ENCODE measurements at places on chromosomes 5 and 9.
A peak's percentile ranks its signal among the peaks of the same experiment; 100 is the strongest.

- no peak for DNase-seq
These were observed 33.3 kb downstream of the FGF1 start for GRCh38 chr5:142652563-142652962.

DNA sequence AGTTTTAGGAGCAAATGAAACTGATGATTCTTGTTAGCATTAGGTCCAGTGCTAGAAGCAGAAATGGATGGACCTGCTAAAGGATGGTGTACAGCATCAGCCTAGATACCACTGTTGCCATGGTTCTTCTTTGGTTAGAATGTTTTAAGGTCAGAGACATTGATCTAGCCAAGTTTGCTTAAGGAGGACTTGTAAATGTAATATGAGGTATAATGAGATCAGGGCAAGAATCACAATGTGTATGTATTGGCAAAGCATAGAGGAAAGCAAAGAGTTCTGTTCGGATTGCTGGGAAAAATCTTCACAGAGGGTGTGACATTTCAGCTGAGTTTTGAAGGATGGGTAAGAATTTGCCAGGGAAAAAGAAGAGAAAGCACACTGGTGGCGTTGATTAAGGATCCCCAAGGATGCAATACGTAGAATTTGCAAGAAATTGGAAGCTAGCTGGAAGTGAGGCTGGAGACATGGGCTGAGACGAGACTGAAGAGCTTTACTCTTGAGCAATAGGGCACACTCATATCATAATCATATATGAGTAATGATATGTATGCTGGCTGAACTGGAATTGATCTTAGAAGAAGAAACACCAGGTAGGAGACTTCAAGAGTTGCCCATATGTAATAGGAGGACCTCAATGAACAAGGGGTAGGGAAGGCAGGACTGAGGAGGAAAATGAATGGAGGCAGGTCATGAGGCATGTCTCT, 102.0 kb downstream of the ZNF462 start:
- no peak for DNase-seq

GRCh38 chr5:9362600-9362999, 183.3 kb downstream of the SEMA5A start:
- no peak for DNase-seq

GRCh38 chr9:108053555-108054061, 564.0 kb upstream of the KLF4 start:
- peak; percentile 61 for DNase-seq

DNA sequence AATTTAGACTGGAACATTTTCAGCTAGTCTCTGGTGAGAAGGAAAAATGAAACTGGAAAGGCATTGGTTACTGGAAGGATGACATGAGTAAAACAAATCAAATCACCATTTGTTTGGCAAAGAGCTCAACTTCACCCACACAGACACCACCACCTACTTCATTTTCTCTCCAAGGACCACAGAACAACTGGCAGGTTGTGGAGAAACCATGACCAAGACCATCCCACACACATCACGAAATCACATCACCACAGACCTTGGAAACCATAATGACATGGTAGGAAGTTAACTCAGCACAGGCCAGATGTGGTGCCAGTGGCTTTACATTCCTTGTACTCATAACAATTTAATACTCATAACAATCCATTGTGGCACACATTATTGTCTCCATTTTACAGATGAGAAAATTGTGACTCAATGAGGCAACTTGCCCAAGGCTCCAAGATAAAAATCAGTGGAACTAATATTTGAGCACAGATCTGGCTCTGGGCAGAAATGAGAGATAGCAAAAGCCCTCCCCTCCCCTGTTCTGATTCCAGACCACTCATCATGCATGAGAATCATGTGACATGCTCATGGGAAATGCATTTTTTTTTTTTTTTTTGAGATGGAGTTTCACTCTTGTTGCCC, 7.5 kb downstream of the OR1K1 start:
- DNase-seq: no peak

DNA sequence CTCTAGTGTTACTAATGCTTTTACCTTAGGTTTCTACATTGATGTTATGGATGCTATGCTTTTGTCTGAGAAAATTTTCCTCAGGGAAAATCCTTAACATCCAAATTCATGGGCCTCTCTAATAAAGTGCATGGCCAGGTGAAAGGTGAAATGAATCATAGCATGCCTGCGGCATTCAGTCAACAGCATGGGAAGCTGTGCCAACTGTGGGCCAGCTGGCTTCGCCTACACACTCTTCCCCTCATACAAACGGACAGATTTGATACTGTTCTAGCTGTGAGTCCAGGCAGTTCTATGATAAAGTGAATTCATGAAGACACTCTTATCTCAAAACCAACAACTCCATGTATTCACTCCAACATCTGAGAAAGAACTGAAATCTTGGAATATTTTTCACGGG, 374.1 kb downstream of the PLK2 start:
- DNase-seq: no peak

GRCh38 chr5:15241216-15241821, 258.7 kb upstream of the FBXL7 start:
- no peak for DNase-seq

- no peak for DNase-seq
These were observed 134.4 kb downstream of the EBF1 start for GRCh38 chr5:158965334-158965733.

GRCh38 chr9:19199012-19199411, 31.5 kb upstream of the DENND4C start:
- DNase-seq: no peak

DNA sequence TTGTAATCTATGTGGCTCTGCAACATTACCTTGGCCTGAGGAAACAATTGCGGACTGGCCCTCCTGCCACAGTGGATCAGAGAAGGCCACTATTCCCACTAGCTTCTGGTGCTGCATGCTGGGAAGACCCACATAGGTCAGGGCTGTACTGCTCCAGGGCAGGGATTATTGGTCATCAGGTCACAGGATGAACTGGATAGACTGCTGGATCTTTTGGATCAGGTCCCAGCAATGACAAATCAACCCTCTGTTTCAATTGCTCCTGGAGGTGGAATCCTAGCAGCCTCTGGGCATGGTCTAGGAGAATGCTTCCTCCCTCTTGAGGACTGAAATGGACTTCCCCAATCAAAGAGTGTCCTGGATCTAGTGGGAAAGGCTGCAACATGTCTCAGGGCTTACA, 66.7 kb upstream of the PHF24 start:
- DNase-seq: no peak

- DNase-seq: no peak
These were observed 52.8 kb upstream of the PRSS3 start for GRCh38 chr9:33742519-33742918.

DNA sequence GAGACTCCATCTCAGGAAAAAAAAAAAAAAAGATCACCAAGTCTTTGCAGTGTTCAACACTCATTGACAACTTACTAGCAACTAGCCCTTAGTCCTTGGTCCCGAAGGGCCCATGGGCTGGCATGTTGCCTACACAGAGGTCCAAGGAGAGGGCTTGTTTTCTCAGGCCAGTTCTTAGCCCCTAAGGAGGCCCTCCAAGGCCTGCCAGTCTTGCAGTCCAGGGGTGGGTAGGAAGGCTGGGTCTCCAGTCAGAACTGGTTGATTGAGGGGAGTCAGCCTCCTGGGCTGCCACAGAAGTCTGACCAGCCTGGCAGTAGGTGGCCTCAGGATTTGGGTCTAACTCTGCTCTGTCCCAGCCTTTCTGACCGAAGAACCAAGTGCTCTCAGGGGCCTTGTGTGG, 32.7 kb downstream of the IER5L start:
- DNase-seq: no peak

DNA sequence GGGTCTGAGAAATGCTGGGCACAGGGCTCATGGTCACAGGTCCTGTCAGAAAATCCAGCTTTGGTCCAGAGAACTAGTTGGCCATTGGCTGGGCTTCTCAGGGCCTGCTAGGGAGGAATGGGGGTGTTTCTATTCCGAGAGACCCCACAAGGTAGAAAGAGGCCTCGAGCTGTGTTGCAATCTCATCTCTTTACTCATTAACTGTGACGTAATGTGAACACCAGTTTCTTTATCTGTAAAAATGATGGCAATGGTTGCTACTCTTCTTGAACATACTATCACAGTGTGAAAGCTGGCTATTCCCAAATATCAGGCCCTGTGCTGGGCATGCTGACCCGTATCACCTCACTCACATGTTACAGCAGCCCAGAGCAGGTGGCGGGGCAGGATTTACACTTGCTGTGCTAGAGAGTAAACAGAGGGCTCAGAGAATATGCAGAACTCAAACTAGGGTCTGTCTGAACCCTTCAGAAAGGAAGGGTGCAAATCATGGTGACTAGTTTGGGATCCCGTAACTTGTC, 35.7 kb upstream of the SLC25A51 start:
- DNase-seq: no peak

DNA sequence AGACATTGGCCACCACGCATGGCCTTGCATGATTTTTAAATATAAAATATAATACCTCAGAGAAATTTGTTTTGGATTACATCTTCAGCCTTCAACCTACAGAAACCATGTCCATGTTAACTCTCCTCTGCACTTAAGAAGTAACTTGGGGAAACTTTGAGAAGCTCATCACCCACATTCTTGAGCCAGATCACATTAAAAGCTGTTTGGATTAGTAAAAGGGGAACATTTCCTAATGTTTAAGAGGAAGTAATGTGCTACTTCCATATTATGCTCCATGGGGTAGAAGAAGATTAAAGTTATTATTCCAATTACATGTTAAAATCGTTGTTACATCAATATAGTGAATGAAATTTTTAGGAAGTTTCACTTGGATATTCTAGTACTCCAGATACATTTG, 10.4 kb upstream of the CEP120 start:
- DNase-seq: no peak

GRCh38 chr5:53481159-53481886, 894 bp downstream of the FST start:
- no peak for DNase-seq

- DNase-seq: no peak
These were observed 356.5 kb downstream of the CDH9 start for GRCh38 chr5:26681861-26682260.

GRCh38 chr5:24347158-24347557, 297.6 kb downstream of the CDH10 start:
- no peak for DNase-seq

GRCh38 chr5:146540414-146540813, 24.4 kb upstream of the GPR151 start:
- no peak for DNase-seq

GRCh38 chr5:57834829-57835608, 352.4 kb upstream of the ACTBL2 start:
- DNase-seq: no peak

DNA sequence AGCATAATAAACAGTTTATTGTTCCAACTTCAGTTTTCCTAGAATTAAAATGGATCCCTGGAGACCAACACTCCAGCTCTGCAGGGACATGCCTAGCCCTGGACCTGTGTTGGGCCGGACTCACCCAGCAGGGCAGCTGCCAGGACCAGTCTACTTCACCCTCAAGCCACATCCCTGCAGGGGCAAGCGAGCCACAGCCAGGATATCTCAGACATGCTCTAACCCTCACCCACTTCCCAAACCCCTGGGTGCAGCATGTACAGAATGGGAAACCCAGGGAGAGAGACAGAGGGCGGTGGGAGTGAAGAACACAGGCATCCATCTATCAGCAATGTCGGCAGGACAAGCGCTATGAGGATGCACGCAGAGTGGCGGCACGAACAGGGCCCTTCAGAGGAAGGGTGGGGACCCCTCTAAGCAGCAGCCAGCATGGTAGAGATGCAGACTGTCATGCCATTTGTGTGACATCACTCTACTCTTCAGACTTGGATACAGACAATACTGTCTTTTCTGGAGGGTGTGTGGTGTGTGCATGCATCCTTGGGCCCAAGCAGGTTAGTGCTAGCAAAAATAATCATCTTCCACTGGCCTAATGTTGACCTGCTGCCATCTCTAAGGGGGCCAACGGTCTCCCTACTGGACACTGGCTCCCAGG, 83.1 kb downstream of the SEMA4D start:
- no peak for DNase-seq

DNA sequence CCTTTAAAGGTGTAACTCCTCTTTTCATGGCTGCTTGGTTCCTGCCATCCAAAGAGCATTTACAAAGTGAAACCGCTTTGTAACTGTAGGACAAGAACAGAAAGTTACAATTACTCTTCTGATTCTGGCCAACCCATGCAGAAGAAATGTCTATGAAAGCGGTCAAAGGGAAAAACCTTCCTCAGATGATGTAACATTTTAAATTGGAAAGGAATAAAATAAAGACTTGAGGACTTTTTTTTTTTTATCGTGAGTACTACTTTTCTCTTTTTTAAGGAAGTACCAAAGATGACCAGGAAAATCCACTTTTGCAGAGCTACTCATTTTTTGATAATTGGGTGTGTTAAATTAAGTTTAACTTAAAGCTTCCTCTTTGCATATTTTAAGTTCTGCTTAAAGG, 13.0 kb upstream of the C9orf72 start:
- no peak for DNase-seq

- no peak for DNase-seq
These were observed 16.5 kb upstream of the QRFP start for GRCh38 chr9:130912932-130913598.

GRCh38 chr5:110705349-110705748, 21.1 kb downstream of the TMEM232 start:
- DNase-seq: no peak

GRCh38 chr9:116860509-116861120, 173.5 kb downstream of the TRIM32 start:
- DNase-seq: peak; percentile 36

- DNase-seq: no peak
These were observed 43.6 kb upstream of the GOLM1 start for GRCh38 chr9:86142973-86143372.

DNA sequence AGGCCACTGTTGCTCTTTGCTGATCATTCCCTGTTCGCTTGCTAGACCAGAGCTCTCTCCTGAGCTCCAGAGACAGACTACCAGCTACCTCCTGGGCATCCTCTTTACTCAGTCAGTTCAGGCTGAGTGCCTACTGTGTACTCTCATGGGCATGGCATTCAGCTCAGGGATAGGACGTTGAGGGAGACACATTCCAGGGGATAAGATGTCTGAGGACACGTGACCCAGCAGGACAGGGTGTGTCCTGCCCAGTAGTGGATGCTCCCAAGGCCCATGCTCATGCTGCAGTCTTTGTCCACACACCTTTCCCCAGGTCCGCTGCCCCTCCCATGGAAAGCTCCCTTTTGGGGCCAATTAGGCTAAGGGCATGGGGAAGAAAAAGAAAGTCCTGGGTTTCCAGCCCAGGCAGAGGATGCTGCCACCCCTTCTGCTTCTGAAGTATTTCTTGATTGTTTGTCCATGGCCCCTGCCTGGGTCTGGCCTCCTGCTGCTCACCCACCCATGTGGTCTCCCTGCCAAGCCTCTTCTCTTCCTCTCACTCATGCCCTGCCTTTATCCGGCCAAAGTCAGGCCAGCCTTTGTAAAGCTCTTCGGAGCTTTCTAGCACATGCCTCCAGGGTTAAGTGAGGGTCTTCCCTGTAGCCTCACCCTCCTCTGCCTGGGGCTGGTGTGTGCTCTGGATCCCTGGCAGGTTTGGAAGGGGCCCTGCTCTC, 60.5 kb upstream of the PITX1 start:
- DNase-seq: no peak

DNA sequence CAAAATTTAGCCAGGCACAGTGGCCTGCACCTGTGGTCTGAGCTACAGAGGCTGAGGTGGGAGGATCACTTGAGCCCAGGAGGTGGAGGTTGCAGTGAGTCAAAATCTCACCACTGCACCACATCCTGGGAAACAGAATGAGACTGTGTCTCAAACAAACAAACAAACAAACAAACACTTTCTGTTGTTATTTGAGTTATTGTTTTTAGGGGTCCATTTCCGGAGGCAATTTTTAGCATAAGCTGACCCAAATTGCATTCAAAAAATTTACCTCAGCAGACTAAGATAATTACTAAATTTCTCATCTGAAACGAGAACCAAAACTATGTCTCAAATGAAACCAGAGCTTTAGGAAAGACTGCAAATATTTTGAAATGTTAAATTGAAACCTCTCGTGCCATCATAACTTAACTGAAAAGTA, 1485.1 kb downstream of the EFNA5 start:
- no peak for DNase-seq

GRCh38 chr5:72452515-72453245, 54.5 kb downstream of the ZNF366 start:
- DNase-seq: peak; percentile 84

Data from heart left ventricle (tissue), 16 donors.